ENCODE measurements at places on chromosomes 12 and 14.
A peak's percentile ranks its signal among the peaks of the same experiment; 100 is the strongest.

GRCh38 chr14:99752486-99753121 is 40.6 kb upstream of the EML1 start:
- DNase-seq, result peak; percentile 77

DNA sequence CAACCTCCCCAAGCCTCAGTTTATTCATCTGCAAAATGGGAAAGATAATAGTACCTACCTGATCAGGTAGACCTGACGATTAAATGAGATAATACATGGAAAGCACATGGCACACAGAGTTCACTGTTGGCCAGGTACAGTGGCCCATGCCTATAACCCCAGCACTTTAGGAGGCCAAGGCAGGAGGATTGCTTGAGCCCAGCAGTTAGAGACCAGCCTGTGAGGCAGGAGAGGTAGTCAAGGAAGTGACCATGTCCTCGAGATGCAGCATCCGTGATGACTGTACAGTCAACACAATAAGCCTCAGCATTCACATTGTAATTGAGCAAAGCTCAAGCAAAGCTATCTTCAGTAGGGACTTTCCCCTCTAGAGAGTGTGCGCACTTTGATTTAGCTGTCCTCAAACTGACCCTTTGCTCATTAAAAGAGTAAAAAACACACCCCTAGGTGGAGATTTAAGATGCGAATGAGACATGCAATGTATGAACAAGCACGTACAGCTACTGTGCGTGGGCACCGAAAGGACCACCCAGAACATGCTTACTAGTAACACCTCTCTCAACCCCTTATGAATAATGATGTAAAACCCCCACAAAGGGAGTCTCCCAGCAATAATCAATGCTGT is 9.9 kb downstream of the ISCU start:
- DNase-seq, result no peak

DNA sequence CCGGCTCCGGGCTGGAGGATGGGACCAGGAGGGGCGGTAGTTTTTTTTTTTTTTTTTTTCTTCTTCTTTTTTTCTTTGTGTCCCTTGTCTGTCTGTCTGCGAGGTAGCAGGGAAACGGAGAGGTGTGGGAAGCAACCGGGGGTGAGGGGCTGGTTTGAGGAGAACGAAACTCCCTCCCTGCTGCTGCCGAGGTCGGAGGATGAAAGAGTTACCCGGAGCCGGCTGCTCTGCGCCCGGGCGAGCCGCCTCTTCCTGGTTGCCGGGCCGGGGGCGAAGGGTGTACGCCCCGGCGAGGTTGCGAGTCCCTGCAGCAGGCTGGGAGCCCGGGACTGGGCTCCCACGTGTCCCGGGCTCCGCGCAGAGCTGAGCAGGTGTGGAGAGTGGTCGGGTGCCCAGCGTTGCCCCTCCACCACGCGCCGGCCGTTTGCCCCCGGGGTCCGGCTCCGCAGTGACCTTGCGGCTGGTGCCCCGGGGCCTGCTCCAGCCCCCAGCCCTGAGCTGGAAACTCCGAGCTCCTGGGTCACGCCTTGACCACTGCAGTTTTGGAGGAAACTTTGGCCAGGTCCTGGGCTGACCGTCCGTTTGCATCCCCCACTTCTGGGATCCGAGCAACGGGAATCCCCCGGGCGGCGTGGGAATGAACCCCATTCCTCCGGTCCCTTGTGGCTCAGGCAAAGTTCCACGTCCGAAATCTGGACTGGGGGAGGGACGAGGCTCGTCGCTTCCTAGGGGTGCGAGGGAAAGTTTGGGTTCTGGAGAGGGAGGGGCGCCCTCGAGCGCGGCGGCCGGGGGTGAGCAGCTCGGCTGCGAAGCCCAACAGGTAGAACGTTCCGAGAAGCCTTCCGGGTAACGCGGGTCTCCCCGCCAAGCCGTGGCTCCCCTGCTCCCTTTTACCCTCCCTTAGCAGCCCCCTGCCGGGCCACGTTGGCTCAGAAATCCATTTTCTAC is 1.3 kb downstream of the CHST11 start:
- no peak for DNase-seq

DNA sequence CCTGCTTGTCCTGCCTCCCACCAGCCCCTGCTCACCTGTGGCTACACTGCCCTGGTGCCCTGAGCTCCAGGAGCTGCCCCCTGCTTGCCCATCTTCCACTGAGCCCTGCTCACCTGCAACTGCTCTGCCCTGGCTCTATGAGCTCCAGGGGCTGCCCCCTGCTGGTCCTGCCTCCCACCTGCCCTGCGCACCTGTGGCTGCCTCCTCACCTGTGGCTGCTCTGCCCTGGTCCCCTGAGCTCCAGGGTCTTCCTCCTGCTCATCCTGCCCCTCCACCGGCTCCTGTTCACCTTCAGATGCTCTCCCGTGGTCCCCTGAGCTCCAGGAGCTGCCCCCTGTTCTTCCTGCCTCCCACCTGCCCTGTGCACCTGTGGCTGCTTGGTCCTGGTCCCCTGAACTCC is 247.6 kb downstream of the TMEM121 start:
- no peak for DNase-seq

- peak; percentile 78 for DNase-seq
Observed at GRCh38 chr14:64303471-64303917, 9.3 kb upstream of the ESR2 start.

DNA sequence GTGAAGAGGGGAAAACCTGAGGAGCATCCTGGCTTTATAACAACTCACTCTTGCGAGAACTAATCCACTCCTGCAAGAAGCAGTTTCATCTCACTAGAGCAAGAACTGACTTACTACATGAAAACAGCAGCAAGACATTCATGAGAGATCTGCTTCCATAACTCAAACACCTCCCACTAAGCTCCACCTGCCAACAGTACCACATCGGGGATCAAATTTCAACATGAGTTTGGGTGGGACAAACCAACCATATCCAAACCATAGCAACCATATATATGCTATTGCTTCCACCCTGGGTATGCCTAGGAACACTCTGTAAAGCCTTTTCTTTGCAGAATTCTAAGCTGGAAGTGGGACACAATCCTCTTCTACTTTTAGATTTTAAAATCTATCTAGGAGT is 13.9 kb upstream of the AVPR1A start:
- DNase-seq, result no peak

- DNase-seq, result no peak
Observed at GRCh38 chr14:50037852-50038251, 78.5 kb downstream of the VCPKMT start.

GRCh38 chr14:105275267-105275946 is 25.4 kb downstream of the BRF1 start:
- DNase-seq, result peak; percentile 81

DNA sequence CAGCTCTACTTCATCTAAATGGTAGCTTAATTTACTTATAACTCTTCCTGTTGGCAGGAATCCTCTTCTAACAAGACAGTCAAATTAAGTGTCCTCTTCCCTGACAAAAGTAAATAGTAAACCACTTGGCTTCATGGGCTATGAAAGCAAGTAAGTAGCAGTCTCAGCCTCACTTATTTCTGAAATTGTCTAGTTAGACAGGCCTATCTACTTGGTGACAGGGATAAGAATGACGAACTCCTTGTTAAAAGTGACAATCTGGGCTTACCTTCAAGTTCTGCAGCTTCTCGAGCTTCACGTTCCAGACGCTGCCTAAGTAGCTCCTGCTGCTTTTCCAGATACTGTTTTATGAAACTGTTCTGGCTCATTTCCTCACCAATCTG is 4.7 kb downstream of the ACIN1 start:
- DNase-seq, result no peak

- peak; percentile 57 for DNase-seq
Observed at GRCh38 chr12:115000038-115000437, 316.1 kb upstream of the TBX3 start.

DNA sequence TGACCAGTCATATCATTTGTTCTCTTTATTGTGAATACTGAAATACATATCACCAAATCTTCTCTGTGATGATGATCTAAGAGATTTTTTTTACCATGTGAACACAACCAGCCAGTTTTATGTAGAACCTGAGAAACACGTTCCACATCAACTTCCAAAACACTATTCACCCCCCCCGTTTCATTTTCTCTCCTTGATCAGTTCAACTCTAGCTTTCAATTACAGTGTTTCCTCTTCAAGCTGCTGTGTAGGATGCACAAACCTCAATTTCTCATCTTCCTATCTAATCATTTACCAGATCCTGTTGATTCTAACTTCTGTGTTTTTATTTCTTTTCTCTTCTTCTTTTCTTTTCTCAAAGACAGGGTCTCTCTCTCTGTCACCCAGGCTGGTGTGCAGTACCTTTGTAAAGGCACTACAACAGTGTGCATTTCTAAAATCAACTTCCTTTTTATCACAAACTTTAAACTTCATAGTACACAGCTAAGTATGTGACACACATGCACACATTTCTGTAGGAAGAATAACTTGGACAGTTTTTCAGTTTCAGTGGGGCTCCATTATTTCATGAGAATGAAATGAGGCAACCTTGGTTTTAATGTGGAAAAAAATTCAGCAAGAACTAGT is 149.9 kb upstream of the FBXO33 start:
- DNase-seq, result no peak

GRCh38 chr12:97520106-97520505 is 57.5 kb downstream of the RMST start:
- no peak for DNase-seq

GRCh38 chr12:3257411-3257810 is 180.2 kb downstream of the TSPAN9 start:
- DNase-seq, result no peak

DNA sequence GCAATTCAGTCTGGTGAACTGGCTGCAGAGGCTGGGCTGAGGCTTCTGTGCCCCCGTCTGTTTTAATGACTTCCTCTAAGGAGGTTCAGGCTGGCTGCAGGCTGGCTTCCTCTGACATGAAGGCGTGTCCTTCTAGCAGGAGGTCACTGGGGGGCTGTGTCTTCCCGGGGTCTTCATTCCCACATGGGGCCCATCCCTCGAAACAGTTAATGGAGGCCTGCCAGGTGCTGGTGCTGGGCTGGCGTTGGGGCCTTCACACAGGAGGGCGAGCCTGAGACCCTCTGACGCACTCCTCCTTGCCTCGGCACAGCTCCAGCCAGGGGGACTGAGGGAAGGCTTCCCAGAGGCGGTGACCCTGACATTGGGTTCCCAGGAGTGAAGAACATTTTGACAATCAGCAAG is 57.7 kb upstream of the DLK1 start:
- no peak for DNase-seq

- DNase-seq, result no peak
Observed at GRCh38 chr14:104734991-104735779, 11.2 kb downstream of the ADSS1 start.

DNA sequence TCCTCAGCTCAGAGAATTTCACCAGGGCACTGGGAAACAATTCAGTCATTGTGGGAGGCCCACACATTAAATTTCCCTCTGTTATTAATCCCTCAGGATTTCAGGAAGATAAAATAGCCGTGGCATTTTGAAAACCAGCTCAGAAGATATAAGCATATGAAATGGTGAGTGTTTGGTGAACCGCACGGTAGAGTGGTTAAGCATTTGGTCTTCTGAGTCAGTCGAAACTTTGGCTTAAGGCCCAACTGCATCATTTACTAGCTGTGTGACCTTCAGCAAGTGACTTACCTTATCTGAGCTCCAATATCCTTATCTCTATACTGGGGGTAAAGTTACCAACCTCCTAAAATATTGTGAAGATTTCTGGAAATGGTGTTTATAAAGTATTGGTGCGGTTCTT is 5.2 kb upstream of the VRK1 start:
- DNase-seq, result no peak

DNA sequence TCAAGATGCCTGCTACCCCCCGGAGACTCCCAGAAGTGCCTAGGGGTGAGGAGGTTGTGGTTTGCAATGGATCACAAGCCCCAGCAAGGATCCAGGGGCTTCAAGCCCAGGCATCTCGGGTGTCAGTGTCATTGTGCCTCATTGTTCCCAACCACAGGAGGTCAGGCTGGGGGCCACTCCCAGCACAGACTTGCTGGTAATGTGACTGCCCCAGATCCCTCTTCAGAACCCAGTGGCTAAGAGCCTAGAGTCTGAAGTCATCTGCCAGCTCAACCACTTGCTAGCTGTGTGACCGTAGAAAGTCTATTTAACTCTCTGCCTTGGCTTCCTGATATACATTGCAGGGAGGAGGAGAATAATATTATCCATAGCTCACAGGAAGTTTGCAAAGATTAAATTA is 7.7 kb upstream of the ASB2 start:
- DNase-seq, result no peak

DNA sequence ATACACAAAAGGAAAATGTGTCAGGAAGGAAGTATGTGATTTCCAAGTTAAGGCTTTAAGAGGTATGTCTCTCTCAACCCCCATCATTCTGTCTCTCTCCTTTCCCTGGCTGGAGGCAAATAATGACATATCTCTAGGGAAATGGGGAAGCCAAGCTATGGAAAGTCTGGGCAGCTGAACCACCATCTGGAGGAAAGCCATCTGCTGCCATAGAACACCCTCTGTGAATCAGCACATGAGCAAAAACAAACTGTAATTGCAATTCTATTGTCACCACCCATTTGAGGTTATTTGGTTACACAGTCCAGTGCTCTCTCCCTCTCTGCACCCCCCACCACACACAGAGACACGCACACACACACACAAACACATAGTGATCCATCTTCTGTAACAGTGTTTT is 766.2 kb downstream of the FLRT2 start:
- DNase-seq, result peak; percentile 1

DNA sequence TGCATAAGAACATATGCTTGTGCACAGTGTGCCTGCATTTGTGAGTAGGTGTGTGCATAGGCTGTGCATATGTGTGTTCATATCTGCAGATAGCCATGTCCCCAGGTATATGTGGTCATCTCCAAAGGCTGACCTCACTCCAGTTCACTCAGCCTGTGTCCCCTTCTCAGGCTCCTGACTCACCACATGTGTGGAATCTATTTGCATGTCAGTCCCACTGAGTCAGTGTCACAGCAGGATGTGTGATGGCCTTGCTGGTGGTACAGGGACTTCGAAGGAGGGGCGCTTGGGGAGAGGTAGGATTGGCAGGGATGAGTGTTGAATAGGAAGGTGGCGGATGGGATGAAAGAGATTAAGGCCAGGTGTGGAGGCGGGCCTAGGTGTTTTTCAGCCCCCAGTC is 35.5 kb downstream of the KRT80 start:
- no peak for DNase-seq

DNA sequence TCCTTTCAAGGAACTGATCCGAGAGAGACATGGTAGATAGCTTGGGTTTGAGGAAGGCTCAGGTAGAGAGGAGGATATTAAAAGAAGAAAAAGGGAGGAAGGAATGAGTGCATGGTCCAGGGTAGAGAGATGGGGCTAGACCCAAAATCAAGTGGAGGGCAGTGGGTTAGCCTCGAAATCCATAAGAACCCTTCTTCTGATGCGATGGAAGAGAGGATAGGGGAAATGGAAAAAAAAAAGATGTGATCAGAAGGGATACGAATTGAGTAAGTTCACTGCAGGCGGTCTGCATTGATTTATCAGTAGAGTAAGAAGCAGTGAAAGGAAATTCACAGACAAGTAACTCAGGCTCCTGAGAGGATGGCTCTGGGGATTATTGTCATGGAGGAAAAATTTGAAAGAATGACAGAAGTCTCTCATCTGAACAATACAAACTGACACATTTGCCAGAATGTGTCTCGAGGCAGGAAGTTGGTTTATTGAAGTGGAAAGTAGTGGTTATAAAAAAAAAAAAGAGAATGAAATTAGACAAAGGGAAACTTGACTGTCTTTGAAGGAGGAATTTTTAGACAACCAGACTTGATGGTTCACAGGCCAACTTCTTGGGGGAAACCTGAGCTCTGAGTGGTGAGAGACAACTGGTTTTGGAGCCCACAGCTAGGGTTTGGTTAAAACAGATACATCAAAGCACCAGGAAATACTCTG is 10.2 kb downstream of the PPFIBP1 start:
- DNase-seq, result no peak

Measured in choroid plexus epithelial cell (primary cell).